ENCODE measurements at places on chromosomes 3 and 15.

DNA sequence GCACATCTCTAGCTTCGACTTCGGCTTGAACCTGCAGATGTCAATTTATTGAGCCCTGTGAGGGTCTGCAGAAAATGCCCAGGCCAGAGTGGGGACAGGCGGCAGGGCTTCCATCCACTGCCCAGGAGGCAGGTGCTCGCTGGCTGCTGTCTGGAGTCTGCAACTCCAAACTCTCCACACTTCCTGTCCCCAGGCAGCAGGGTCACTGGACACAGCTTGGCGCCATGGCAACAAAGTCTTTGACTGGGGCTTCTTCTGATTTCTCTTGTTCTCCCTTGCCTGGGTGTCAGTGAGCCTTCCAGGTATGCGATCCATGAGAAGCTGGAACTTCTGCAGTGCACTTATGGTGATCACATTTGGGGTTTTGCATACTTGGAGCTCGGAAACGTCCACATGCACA is 33.5 kb downstream of the SV2B start:
- DNase-seq: no peak

- peak; percentile 20 for DNase-seq
Measured at GRCh38 chr3:13657660-13658435, 108.9 kb downstream of the FBLN2 start.

DNA sequence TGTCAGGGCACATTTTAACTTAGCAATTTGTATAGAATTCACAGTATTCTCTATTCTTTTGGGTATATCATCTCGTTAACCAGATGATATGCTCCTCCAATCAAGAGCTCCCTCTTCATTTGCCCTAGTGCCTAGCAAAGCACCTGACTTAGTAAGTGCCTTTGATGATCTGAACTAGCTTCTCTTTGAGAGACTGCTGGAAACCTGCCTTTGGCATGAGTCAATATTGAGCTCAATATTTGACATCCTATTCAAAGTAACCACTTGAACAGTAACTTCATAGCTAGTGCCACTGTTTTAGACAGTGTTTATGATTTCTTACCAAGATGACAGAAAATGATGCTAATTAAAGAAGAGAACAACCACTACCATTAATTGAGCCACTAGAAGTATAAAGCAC is 696.3 kb upstream of the UBE2E2 start:
- no peak for DNase-seq

- no peak for DNase-seq
Measured at GRCh38 chr3:24254649-24255048, 240.0 kb downstream of the THRB start.

GRCh38 chr3:127273206-127273605 is 14.6 kb downstream of the PRR20G start:
- no peak for DNase-seq

DNA sequence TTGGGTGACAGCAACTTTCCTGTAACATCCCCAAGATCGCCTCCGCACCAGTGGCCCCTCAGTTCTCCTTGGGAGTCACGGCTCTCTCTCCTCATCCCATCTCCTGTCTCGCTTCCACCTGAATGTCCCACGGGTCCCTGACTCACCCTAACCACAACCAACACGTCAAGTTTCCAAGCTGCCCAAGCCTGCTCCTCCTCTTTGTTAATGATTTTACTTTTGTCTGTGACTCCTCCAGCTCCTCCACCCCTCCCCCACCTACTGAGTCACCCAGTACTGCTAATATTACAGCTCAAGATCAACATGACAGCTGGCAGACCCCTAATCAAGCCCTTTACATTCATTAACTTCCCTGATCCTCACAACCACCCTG is 39.3 kb downstream of the BDH1 start:
- DNase-seq: no peak

DNA sequence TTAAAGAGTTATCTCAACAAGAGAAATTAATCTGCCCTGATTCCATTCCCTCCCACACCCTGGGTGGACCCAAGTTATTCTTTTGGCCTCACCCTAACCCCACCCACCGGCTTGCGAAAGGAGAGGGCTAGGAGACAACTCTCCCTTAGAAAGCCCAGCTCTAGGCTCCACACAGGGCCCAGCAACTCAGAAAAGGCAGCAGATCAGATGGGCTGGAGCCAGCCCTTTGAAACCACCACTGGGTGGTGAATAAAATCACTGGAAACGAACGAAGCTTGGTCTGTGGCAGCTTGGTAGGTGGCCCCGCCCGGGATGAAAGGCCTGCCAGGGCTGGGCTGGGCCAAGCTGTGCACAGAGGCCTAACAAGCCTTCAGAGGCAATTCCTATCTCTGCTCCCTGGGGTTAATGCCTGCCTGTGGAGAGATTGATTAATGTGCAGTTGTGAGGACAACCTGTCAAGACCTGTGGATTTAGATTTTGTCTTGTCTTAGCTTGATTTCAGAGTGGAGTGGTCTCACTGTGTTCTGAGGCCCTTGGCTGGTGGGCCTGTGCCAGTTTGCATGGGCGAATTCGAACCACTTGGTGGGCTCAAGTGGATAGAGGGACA is 38.8 kb downstream of the BHLHE40 start:
- DNase-seq: no peak

DNA sequence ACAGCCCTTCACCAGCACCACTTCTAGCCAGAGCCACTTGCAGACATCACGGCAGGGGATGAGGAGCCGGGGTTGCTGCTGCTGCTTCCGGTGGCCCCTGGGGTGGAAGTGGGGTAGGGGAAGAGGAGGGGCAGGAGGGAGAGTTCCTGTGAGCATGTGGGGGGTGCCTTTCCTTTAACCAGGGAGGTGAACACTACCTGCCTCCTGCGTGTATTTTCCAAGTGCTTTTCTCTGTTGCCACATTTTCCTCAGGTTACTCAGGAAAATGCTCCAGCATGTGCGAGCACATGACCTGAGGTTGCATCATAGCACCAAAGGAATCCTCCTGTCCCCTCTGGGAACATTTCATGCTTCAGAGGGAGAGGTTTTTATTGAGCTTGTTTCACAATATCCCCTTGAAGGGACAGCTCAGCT is 12.2 kb upstream of the SACM1L start:
- DNase-seq: peak; percentile 20

DNA sequence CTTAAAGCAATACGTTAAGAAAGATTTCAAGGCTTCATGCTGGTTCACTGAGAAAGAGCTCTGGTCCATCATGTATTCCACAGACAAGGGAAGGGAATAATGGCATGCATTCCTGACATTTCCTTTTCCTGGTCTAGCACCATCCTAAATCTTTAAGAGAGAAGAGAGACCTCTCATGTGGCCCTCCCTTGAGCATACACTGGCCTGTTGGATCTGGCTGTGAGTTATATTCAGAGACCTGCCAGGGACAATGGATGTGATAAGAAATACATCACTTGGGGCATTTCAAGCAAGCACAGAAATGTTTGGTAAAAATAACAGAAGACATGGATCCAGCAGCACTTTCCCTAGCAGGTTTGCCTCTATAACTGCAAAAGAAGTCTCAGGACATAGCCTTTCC is 507.8 kb downstream of the NLGN1 start:
- no peak for DNase-seq

GRCh38 chr3:43080726-43081568 is 24.9 kb downstream of the POMGNT2 start:
- no peak for DNase-seq

DNA sequence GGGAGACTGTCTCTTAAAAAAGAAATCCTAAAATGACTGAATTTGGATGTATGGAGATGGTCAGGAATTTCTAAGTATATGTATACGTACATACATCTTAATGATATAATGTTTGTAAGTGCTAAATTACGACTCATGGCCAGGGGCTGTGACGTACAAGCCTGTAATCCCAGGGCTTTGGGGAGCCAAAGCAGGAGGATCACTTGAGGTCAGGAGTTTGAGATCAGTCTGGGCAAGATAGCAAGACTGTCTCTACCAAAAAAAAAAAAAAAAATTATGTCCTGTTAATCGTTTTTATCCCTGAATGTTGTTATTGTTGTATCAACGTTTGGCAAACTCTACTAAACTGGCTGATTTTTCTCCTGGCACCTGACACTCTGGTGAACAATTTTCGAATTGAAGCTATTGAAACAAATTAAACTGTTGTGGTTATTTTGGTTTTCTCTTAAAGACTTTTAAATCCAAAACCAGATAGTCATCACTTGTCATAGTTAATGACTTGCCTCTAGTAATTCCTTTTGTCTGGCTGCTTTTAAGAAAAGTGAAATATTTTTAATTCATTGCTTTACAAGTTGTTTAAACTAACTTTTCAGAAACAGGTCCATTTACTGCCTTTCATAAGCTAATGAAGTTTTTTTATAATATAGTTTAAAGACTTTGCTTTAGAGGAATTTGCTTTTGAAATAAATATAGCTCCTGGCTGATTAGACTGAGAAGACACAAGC is 7.0 kb downstream of the MORF4L1 start:
- no peak for DNase-seq

DNA sequence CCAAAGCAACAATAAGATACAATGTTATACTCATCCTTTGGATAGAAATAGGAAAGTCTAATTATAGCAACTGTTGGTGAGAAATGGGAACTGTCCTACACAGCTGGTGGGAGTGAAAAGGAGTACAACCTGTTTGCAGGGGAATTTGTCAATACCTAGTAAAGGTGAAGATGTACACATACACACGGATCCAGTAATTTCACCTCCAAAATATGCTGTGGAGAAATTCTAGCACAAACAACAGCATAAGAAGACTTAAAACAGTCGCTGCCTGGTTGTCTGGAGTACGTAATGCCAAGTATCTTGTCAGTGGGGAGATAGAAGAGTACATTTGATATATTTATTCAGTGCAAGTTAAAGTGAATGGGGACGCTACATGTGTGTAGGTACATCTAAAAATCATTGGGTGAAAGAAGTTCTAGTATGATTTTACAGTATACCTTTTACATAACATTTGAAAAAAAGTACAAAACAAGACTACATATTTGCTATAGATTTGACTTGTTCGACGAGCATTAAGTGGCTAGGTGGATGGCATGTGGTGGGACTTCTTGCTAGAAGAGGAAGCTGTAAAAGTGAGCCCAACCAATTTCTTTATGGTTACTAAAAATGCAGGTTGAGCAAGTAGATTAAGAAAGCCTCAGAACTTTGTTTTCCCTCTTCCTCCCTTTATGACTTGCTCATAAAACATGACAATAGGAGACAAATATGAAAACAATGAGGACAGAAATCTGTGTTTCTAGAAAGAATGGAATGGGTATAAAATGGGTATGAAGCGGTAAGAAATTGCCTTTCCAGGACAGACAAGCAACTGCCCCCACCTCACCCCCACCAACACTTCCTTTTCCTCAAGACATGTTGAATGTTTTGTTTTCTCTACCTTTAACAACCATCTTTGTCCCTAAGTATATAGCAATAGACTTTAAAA is 50.2 kb upstream of the CCR4 start:
- DNase-seq: no peak

- no peak for DNase-seq
Measured at GRCh38 chr3:43616034-43616433, 5.8 kb downstream of the ANO10 start.

- no peak for DNase-seq
Measured at GRCh38 chr3:5568451-5568850, 380.9 kb downstream of the EDEM1 start.
